Endothelial cell (in vitro differentiated cells): ENCODE measurements at places on chromosomes 1 and 21. TPM values are rescaled to one million over a fixed set of nuclear protein-coding genes. Genes with fewer than 3 reads are reported as not detected.

GRCh38 chr21:26194326-26194725 lies 23.8 kb upstream of the APP start:
- DNase-seq = no peak

Gene VWA5B1
- not detected for total RNA-seq

Gene TNFRSF4
- 0.80 TPM for total RNA-seq

- no peak for DNase-seq
Measured at GRCh38 chr1:237492359-237492758, 398.4 kb downstream of the ZP4 start.

GRCh38 chr1:192846950-192847349 lies 38.1 kb downstream of the RGS2 start:
- DNase-seq = no peak

Gene USH2A
- not detected for total RNA-seq

Gene LCE2C
- not detected for total RNA-seq

Gene NHLH1
- 1.2 TPM for total RNA-seq
